ENCODE measurements at places on chromosomes 1 and 21. TPM values are rescaled to one million over a fixed set of nuclear protein-coding genes. Genes with fewer than 3 reads are reported as not detected.
A peak's percentile ranks its signal among the peaks of the same experiment; 100 is the strongest.

DNA sequence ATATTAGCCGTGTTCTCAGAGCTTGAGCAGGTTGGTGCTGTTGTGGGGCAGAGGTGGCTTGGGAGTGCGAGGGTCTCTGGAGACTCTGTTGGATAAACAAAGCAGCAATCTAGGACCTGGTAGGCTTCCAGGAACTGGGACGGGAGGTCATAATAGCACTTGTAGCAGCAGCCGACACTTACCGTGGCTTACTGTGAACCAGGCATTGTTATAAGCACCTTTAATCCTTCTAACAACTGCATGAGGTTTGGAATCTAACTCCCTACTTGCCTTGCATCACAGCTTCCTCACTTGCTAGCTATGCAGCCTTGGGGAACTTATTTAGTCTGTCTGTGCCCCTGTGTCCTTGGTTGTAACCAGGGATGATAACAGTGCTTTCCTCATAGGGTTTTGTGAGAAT is 94.9 kb downstream of the NAV1 start:
- peaks cover 23% of the 10 kb centered on the region for H3K36me3 ChIP-seq
- DNase-seq, result no peak
- H3K4me1 ChIP-seq, result peaks cover 57% of the 10 kb centered on the region
- no peaks in the 10 kb centered on the region for H3K27me3 ChIP-seq
- H3K27ac ChIP-seq, result no peak overlapping the region
- no peak overlapping the region for H3K4me3 ChIP-seq

Gene TNFRSF9
- total RNA-seq, result 0.07 TPM

DNA sequence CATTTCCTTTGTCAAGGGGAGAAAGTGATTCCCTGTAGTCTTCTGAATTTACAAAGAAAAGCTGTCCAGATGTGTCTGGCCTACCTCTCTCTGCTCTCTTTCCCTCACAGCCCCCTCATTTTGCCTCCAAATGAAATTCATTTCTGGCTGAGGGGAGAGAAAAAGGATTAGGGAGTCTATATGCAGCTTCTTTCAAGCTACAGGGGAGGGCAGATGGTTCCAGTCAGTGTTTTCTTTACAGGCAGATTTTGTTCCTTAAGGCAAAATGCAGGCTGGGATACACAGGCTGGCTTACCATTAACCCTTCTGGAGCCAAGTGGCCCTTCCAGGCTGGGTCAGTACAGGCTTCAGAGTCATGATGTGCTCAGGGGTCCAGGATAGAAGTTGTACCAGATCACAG is 198.1 kb upstream of the USP24 start:
- no peaks in the 10 kb centered on the region for H3K36me3 ChIP-seq
- no peaks in the 10 kb centered on the region for H3K27me3 ChIP-seq
- no peak for DNase-seq

GRCh38 chr1:174262349-174263241 is 103.3 kb downstream of the RABGAP1L start:
- peak overlapping the region; percentile 33 for H3K27ac ChIP-seq
- DNase-seq, result no peak
- H3K36me3 ChIP-seq, result no peaks in the 10 kb centered on the region
- H3K27me3 ChIP-seq, result no peaks in the 10 kb centered on the region
- H3K4me3 ChIP-seq, result no peak overlapping the region
- no peaks in the 10 kb centered on the region for H3K4me1 ChIP-seq

DNA sequence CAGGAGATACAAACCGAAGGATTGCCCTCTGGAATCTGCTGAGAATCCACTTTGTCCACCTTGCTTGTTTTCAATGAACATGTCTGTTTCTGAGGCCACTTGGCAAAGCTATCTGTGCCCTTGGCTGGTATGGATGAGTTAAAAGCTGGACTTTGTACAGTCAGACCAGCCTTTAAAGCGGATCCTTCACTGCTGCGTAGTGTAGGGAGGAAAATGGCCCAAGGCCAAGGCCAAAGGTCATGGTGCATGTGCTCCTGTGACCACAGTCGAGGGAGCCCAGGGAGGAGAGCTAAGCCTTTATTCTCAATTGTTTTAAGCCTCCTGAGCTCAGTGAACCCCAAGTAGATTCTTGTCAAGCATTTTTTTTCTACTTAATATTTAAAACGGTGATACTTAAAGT is 37.0 kb downstream of the KCNJ15 start:
- peaks cover 38% of the 10 kb centered on the region for H3K4me1 ChIP-seq
- no peak overlapping the region for H3K4me3 ChIP-seq
- no peaks in the 10 kb centered on the region for H3K36me3 ChIP-seq
- H3K27ac ChIP-seq, result no peak overlapping the region

Gene FMO5
- 0.22 TPM for total RNA-seq

Gene HCN3
- total RNA-seq, result 0.89 TPM

Gene CD52
- total RNA-seq, result 4.0 TPM

- no peak overlapping the region for H3K4me3 ChIP-seq
- DNase-seq, result no peak
- H3K36me3 ChIP-seq, result no peaks in the 10 kb centered on the region
- no peak overlapping the region for H3K27ac ChIP-seq
- no peaks in the 10 kb centered on the region for H3K4me1 ChIP-seq
- no peaks in the 10 kb centered on the region for H3K27me3 ChIP-seq
Measured at GRCh38 chr1:201411292-201411691, 10.2 kb downstream of the TNNI1 start.

Gene TTC24
- total RNA-seq, result not detected

- no peak for DNase-seq
- no peaks in the 10 kb centered on the region for H3K36me3 ChIP-seq
- H3K4me3 ChIP-seq, result no peak overlapping the region
- no peaks in the 10 kb centered on the region for H3K27me3 ChIP-seq
- no peaks in the 10 kb centered on the region for H3K4me1 ChIP-seq
- no peak overlapping the region for H3K27ac ChIP-seq
Measured at GRCh38 chr21:27173053-27173452, 206.2 kb upstream of the ADAMTS5 start.

Gene FCRL2
- not detected for total RNA-seq

DNA sequence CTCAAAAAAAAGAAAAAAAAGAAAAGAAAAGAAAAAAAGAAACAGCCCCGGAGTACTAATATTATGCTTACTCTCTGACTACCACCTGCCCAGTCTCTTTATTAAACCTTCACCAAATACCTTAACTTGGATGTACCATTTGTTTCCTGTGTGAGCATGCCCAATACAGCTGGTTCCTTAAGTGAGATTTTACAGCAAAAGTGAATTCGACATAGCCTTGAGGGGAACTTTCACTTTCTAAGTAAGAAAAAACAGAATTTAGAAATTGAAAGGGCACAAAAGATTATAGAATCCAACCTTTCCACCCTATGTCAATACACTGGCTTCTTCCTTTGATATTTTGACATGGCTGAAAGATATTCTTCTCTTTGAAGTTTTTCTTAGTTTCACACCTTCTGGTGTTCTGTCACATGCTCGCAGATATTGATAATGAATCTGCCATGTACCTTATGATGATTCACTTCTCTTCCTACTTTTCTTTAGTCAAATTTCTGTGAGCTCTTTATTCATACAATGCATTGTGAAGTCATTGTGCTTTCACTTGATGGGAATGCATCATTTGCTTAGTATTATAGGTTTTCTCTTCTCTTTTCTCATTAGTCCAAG is 5.2 kb upstream of the GIPC2 start:
- H3K27ac ChIP-seq, result no peak overlapping the region
- H3K36me3 ChIP-seq, result no peaks in the 10 kb centered on the region
- DNase-seq, result no peak
- peaks cover 11% of the 10 kb centered on the region for H3K4me1 ChIP-seq

Gene S100A7
- not detected for total RNA-seq

Gene LRRC53
- not detected for total RNA-seq

DNA sequence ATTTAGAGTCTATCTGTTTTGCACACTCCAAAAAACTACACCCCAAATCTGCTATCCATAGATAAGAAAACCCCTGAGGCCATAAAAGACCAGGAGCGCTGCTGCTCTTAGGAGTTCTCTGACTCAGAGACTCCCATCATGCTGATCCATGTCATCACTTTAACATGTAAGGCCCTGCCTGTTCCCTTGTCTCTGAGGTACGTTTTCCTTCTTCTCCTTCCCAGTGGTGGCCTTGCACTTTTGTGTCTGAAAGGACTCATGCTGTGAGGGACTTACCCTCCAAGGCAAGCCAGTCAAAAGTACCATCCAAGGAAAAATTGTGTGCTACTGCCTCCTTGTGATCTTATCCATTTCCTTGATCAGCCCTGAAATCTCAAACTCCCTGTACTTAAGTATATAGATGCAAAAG is 427.4 kb upstream of the NCAM2 start:
- no peaks in the 10 kb centered on the region for H3K36me3 ChIP-seq
- DNase-seq, result no peak
- no peak overlapping the region for H3K4me3 ChIP-seq
- H3K4me1 ChIP-seq, result no peaks in the 10 kb centered on the region

Gene HES5
- 1.7 TPM for total RNA-seq

GRCh38 chr1:9766759-9767442 is 56.9 kb downstream of the CLSTN1 start:
- no peak for DNase-seq
- H3K27me3 ChIP-seq, result no peaks in the 10 kb centered on the region
- no peak overlapping the region for H3K4me3 ChIP-seq
- no peaks in the 10 kb centered on the region for H3K4me1 ChIP-seq
- no peaks in the 10 kb centered on the region for H3K36me3 ChIP-seq

- H3K27ac ChIP-seq, result no peak overlapping the region
- H3K36me3 ChIP-seq, result no peaks in the 10 kb centered on the region
- H3K4me3 ChIP-seq, result no peak overlapping the region
- peaks cover 5% of the 10 kb centered on the region for H3K4me1 ChIP-seq
Measured at GRCh38 chr1:158199849-158200248, 19.2 kb downstream of the CD1D start.

Gene AMY1C
- not detected for total RNA-seq

Gene TTC22
- total RNA-seq, result 0.13 TPM

Gene LRRC39
- total RNA-seq, result 124 TPM

Gene C1orf141
- not detected for total RNA-seq

Gene SYT6
- total RNA-seq, result not detected

Gene HLX
- total RNA-seq, result 4.6 TPM

GRCh38 chr1:216794586-216794985 is 71.4 kb upstream of the ESRRG start:
- H3K27ac ChIP-seq, result no peak overlapping the region
- no peaks in the 10 kb centered on the region for H3K27me3 ChIP-seq
- H3K4me1 ChIP-seq, result no peaks in the 10 kb centered on the region
- no peak overlapping the region for H3K4me3 ChIP-seq

- no peak for DNase-seq
- no peak overlapping the region for H3K27ac ChIP-seq
- H3K27me3 ChIP-seq, result no peaks in the 10 kb centered on the region
- H3K4me1 ChIP-seq, result no peaks in the 10 kb centered on the region
- peaks cover 6% of the 10 kb centered on the region for H3K36me3 ChIP-seq
Measured at GRCh38 chr1:220804202-220804586, 17.5 kb downstream of the MTARC1 start.

- DNase-seq, result no peak
- no peak overlapping the region for H3K27ac ChIP-seq
- no peak overlapping the region for H3K4me3 ChIP-seq
- H3K27me3 ChIP-seq, result no peaks in the 10 kb centered on the region
- H3K36me3 ChIP-seq, result no peaks in the 10 kb centered on the region
Measured at GRCh38 chr21:35195232-35195631, 146.1 kb upstream of the RUNX1 start.

DNA sequence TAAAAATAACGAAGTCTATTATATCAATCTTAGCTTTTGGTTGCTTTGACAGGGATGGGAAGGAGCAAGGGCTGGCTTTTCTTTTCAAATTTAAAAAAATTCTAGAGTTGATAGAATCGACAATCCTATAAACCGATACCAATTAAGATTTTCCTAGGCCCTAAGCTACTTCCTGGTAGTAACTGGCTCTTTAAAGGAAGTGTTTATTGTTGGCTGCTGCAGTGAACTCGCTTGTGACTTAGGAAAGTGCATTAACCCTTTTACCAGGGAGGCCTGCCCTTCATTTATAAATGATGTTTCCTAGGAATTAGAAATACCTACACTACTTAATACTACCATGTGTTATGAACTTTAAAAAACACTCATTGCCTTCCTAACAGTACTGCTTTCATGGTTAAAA is 33.2 kb downstream of the ATP5PF start:
- peaks cover 19% of the 10 kb centered on the region for H3K4me1 ChIP-seq
- no peak overlapping the region for H3K4me3 ChIP-seq
- H3K27me3 ChIP-seq, result no peaks in the 10 kb centered on the region
- no peak for DNase-seq

GRCh38 chr1:23514111-23514679 is 16.8 kb downstream of the E2F2 start:
- no peak overlapping the region for H3K27ac ChIP-seq
- no peak for DNase-seq
- no peaks in the 10 kb centered on the region for H3K36me3 ChIP-seq
- H3K4me1 ChIP-seq, result no peaks in the 10 kb centered on the region
- H3K4me3 ChIP-seq, result no peak overlapping the region
- no peaks in the 10 kb centered on the region for H3K27me3 ChIP-seq

GRCh38 chr1:59094001-59094400 is 202.9 kb upstream of the FGGY start:
- H3K27ac ChIP-seq, result no peak overlapping the region
- no peaks in the 10 kb centered on the region for H3K27me3 ChIP-seq
- peaks cover 4% of the 10 kb centered on the region for H3K4me1 ChIP-seq
- DNase-seq, result no peak
- H3K36me3 ChIP-seq, result no peaks in the 10 kb centered on the region

Gene TRIM45
- 11.5 TPM for total RNA-seq

Gene CLEC20A
- total RNA-seq, result not detected

Gene STPG1
- 4.7 TPM for total RNA-seq

Gene LEMD1
- not detected for total RNA-seq

DNA sequence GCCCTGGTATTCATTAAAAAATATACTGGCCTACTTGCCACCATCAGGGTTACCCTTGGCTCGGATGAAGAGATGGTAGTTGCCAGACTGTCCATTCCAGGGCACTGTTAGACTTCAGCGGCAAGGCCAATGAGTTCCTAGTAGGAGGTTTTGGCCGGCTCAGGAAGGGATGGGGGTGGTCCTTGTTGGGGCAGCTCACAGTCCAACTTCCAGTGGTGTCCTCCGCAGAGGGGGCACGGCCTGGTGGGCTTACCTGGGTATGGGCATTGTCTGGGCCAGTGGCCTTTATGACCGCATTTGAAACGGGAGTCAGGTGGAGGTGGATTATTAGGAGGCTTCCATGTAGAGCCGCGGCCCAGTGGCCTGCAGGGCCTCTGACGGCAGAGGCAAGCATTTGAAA is 139.1 kb upstream of the ETV3 start:
- no peak for DNase-seq
- H3K27ac ChIP-seq, result no peak overlapping the region
- H3K27me3 ChIP-seq, result no peaks in the 10 kb centered on the region
- no peaks in the 10 kb centered on the region for H3K36me3 ChIP-seq

- H3K4me3 ChIP-seq, result no peak overlapping the region
- no peaks in the 10 kb centered on the region for H3K36me3 ChIP-seq
- no peak for DNase-seq
- H3K27me3 ChIP-seq, result no peaks in the 10 kb centered on the region
Measured at GRCh38 chr1:220189750-220190347, 82.4 kb downstream of the RAB3GAP2 start.

- peaks cover 4% of the 10 kb centered on the region for H3K27me3 ChIP-seq
- no peak overlapping the region for H3K4me3 ChIP-seq
- DNase-seq, result no peak
- no peaks in the 10 kb centered on the region for H3K36me3 ChIP-seq
Measured at GRCh38 chr1:20276485-20277159, 14.1 kb upstream of the VWA5B1 start.

Gene SLC26A9
- total RNA-seq, result 11.2 TPM

Gene ATP1A4
- 0.28 TPM for total RNA-seq

All from heart right ventricle (tissue), 16 donors.